NCI-H1930 (cell line): ENCODE measurements at places on chromosomes 6 and 20.

- no peak for DNase-seq
Observed at GRCh38 chr6:44563397-44563796, 175.9 kb downstream of the CDC5L start.

DNA sequence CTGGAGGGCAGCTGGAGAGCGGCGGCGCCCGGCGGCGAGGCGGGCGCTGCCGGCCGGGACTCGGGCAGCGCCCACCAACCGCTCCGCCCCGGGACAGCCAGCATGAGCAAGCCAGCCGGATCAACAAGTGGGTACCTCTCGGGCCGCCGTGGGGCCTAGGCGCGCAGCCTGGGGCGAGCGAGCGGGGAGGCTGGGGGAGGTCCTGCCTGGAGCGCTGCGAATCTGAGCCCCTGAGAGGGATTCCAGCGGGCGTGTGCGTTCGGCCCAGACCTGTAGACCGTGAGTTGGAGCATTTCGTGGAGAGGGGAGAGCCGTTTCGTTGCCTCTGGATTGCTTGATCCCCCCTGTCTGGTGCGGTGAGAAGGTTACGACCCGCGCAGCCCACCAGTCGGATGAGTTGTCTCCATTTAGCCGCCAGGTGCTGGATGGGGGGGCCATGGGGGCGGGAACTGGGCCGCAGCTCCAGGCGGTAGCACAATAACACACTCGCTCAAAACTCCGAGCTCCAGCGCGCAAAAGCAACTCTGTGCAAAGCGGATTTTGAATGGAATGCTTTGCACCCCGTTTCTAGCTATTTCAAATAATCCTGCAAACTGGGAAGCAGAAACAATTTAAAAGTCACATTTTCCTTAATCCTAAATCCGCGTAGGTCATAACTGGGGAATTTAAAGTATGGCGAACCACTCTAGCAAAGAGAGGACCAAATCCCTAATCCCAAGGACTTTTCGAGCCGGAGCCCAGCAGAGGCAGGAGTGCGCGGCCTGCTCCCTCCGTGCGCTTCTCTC lies 1.0 kb downstream of the NR2E1 start:
- no peak for DNase-seq

DNA sequence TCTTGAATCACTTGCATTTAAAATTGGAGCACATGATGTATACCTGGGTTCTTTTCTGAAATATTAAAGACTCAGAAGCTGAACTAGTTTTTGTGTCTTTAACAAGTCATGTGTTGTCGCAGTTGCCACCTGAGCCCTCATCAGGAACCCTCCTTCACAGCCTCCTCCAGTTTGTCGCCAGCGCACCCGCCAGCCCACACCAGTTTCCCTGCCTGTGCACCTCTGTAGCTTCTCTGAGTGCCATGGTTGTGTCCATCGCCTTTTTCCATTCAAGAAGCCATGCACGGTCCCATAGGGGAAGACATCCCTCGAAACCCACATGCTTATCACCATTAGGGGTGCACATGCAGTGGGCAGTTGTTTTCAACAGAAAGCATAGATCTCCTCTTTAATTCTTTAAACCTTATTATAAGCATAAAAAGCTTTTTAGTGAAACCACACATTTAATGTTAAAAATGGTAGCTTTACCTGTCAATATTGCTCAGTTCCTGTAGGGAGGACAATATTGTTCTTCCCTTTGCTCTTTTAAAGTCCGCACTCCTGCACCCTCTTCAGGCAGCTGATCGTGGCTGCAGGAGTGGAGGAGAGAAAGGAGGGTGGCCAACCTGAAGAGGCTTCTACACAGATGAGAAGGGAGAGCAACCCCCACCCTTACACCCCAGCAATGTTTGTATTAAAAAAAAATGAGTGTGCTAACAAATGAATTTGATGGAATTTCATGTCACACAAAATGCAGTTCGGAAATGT lies 121.9 kb downstream of the CFAP61 start:
- DNase-seq: no peak

DNA sequence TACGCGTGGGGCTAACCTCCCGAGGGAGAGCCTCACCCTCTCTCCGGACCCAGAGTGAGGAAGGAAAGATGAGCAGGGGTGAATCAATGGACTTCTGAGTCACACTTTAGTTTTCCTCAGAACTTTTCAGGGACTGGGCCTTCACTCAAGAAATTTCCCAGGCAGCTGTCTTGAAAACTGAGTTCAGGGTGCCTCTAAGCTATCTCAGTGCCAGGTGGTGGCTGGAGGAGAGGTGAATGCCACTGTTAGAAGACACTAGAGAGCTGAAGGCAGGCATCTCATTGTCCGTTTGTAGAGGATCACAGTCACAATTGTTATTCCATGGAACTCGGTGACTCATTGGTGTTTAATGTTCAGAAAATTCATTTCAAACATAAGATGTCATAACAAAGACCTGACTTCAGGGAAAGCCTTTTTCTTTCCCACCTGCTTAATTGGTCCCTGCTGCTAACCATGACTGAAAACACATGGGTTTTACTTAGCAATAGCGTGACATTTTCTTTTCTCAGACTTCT lies 5.3 kb upstream of the SERPINB6 start:
- DNase-seq: no peak

DNA sequence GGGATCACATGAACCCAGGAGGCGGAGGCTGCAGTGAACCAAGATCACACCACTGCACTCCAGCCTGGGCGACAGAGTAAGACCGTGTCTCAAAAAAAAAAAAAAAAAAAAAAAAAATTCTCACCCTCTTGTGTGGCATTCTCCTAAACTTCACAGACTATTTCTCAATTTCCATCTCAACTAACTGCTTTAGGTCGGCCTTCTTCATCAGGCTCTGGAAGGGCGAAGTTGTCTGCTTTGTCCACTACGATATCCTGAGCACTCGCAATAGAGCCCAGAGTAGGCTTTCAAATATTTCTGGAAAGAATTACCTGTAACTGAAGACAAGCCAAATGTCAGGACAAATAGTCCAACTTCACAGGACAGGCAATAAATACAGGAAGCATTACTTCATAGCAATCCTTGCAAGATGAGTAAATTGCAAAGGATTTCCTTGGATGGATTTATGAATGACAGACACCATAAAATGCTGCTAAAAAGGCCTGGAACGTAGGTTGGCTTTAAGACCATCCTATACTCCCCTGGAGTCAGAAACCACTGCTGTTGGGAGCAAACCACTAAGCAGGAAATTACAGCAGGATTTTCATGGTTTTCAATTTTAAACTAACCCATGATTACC lies 116.3 kb upstream of the SLC2A12 start:
- no peak for DNase-seq

DNA sequence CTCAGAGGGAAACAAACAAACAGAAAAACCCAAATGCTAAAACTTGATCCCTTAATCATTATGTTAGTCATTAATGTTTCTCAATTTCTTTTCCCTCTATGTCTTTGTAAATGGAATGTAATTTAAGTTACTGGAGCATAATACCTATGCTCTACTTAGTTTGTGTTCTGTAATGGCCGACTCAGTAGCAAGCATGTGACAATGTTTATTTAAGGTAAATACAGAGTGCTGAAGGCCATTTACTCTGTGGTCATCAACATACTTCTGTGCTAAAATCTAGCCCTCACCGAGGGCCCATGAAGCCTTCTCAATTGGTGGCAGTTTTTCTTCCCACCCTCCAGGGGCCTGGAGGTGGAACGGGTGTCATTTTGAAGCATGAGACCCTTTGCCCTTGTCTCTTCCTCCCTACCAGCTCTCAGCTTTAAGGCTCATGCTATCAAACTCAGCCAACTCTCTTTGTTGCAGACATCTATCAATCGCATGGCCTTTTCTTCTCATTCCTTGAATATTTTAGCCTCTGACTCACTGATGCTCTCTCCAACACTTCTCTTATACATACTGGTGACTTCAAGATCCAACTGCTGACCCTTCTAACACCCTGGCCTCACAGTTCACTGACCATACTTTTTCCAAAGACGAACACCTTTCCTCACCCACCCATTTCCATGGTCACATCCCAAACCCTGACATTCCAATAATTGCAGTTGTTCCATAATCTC lies 48.2 kb downstream of the STX7 start:
- DNase-seq: no peak

DNA sequence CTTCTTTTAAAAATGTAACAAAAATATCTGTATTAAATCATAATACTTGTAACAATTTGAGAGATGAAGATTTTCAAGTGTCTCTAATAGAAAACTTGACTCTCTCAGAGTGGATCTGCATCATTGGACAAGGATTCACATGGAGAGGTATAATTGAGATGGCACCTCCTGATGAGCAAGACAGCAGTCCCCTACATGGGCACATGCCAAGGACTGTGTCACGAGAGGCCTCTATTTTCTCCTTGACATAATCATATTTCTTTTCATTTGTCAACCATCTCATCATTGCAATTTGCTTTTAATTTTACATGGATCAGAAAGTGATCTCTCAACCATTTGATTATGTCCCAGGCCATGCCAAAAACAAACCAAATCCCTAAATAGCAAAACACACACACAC lies 206.8 kb upstream of the THEMIS start:
- DNase-seq: no peak

- no peak for DNase-seq
Observed at GRCh38 chr6:29763491-29764289, 40.5 kb downstream of the HLA-F start.

DNA sequence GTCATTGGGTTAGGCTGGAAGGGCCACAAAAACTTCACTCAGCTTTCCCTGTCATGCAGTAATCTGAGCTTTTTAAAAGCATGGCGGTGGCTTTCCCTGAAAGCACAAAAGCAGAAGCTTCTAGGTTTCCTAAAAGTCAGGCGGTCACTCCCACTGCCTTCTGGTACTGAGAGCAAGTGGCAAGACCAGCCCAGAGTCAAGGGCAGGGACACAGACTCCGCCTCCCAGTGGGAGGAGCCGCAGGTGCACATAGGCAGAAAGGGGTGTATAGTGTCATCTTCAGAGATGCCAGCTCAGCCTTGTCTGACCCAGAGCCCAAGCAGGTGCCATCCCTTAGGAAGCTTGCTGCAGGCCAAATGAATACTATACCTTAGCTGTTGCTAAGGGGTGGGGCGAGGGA lies 18.0 kb upstream of the PACSIN1 start:
- DNase-seq: no peak

GRCh38 chr6:134714113-134714512 lies 235.8 kb downstream of the ALDH8A1 start:
- DNase-seq: no peak
